Stimulated activated naive CD8-positive, alpha-beta T cell treated with anti-CD3 and anti-CD28 coated beads, Interleukin-15, Interleukin-2, amounts not matched to agents 100 U/mL and 50 U/mL, for 24 hours (primary cell): ENCODE measurements at places on chromosomes 7 and 10.

DNA sequence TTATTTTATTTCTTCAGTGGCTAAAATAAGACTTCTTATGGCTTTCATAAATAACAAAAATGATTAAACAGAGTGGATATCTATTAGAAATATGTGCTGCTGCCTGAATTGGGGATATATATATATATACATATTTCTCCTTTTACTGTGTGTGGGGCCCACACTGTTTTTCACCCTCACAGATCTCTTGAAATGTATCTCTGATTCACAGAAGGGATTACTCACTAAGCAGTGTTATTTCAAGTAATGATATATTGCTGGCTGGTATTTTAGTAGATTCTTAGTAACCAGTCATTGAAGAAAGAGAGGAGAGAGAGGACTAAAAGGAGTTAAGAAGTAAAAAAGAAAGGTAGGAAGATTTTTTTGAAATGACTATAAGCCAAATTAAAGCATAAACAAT lies 308.6 kb upstream of the NRP1 start:
- DNase-seq: no peak

DNA sequence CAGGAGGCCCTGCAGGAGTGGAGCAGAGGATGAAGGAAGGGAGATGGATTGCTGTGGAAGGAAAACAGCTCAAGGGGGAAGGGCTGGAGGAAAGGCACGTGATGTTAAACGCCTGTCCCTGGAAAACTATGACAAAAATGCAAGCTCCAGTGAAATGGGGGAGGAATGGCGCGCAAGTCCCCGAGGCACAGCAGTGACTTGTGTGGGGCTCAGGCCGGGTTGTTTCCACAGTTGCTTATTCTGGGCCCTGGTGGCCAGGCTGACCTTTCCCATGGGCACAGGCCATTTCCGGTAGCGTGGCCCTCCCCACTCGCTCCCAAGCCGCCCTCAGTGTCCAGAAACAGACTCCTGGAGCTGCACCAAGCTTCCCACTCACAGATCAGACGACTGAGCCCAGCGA lies 68.1 kb upstream of the PDGFA start:
- DNase-seq: no peak

DNA sequence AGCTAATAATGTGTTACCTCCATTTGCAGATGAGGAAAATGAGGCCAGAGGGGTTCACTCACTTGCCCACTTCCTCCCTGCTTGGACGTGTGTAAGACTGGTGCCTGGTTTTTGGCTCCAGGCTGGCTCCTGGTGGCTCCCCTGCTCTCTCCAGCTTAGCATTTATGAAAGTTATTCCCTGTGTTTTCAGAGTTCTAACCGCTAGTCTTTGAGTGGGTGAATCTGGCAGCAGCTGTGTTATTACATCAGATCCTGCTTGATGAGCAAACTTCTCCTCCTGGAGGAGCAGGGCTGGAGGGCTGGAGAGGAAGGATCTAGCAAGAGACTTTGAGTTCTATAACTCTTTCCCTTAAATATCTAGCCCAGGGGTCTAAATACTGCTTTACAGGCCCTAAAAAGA lies 80.9 kb upstream of the AGBL3 start:
- DNase-seq: no peak

- no peak for DNase-seq
Measured at GRCh38 chr10:4053940-4054339, 268.9 kb upstream of the KLF6 start.

- no peak for DNase-seq
Measured at GRCh38 chr10:17088118-17088806, 41.3 kb downstream of the CUBN start.

- DNase-seq: no peak
Measured at GRCh38 chr10:11243425-11244222, 226.0 kb downstream of the CELF2 start.

DNA sequence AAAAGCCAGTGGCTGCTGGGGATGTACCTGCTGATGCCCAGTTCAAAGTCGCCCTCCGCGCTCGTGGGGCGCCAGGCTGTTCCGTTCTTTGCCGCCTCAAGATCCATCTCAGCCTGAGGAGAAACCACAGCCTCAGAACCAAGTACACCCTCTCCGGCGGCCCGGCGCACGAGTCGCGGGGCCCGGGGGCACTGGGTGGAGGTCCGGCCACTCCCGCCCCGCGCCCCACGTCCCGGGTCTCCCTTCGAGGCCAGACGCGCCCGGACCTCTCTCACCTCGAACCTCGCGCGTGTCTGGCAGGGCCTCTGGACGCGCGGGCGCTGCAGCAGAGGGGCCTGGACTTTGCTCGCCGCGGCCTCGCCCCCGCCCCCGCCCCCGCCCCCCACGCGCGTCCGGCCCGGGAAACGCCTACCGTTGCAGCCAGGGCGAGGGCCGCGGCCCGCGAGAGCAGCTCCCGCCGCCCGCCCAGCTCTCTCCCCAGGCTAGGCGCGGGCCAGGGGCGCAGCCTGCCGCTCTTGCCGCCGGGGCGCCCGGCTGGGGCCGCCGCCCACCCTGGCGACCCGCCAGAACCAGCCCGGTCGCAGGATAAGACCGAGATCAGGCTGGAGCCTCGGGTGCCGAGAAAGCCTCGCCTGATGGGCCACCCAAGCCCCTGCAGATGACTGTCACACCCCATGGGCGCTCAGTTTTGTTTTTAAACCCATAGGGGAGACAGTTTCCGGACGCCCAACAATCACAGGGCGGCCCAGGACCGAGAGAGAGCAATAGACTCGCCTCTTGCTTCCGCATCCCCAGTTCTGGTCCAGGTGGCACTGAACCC lies at the start of gene ABCB4:
Gene ABCB4, minus strand, starts transcription at position 322 of the 820 bp plus-strand sequence. Its CDS starts 215 bp downstream, at position 107.
- DNase-seq: peak; percentile 10

- DNase-seq: no peak
Measured at GRCh38 chr10:97664282-97664850, 22.7 kb downstream of the AVPI1 start.

- no peak for DNase-seq
Measured at GRCh38 chr7:38394660-38395059, 121.2 kb upstream of the TARP start.

GRCh38 chr10:99235658-99236626 lies at the start of gene HPSE2:
TSS of gene HPSE2 (minus strand) at chr10:99235852.
- no peak for DNase-seq

- no peak for DNase-seq
Measured at GRCh38 chr7:130140551-130141160, 64.5 kb downstream of the TMEM209 start.

- DNase-seq: no peak
Measured at GRCh38 chr7:78057571-78057970, 259.0 kb downstream of the PHTF2 start.

GRCh38 chr7:80197627-80198026 lies 63.0 kb downstream of the GNAI1 start:
- no peak for DNase-seq

DNA sequence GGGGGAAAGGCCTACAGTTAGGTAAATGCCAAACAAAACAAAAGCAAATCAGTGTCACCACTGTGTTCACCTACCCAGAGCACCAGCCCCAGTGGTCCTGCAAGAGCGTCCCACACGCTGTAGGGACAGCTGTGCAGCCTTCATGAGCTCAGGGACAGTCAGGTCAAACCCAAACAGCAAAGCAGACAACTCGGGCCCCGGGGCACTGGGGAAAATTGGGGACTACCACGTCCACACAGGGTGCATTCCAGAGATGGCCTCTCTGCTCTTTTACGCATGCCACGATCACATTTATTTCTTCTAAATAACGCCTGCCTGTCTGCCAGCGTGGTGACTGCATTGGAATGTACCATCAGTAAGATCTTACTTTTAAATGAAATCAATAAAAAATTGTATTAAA lies 21.7 kb downstream of the EBF3 start:
- no peak for DNase-seq

- no peak for DNase-seq
Measured at GRCh38 chr7:37372750-37373149, 75.9 kb downstream of the ELMO1 start.

- DNase-seq: no peak
Measured at GRCh38 chr7:100942045-100942774, 7.1 kb upstream of the MUC3A start.

DNA sequence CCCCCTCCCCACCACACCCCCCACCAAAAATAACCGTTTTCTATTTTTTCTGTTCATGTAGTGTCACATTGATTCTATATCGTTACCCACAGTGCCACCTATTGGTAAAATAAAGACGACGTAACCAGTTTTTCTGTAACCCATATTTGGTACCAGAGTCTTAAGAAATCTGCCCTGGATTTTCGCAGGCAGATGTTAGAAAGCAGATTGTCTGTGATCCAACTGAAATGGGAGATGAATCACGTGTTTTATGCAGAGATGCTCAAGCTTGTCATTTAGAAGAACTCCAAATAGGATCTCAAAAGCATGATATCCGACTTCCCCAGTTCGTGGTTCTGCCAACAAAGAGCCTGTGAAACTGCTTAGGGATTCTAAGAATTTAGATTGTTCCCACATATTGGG lies 261.1 kb upstream of the CSTF2T start:
- DNase-seq: no peak

- no peak for DNase-seq
Measured at GRCh38 chr10:16259726-16260125, 177.1 kb upstream of the PTER start.

GRCh38 chr10:14062528-14063260 lies 268.0 kb downstream of the FRMD4A start:
- DNase-seq: no peak

GRCh38 chr7:151806952-151807775 lies 69.8 kb downstream of the PRKAG2 start:
- DNase-seq: no peak

DNA sequence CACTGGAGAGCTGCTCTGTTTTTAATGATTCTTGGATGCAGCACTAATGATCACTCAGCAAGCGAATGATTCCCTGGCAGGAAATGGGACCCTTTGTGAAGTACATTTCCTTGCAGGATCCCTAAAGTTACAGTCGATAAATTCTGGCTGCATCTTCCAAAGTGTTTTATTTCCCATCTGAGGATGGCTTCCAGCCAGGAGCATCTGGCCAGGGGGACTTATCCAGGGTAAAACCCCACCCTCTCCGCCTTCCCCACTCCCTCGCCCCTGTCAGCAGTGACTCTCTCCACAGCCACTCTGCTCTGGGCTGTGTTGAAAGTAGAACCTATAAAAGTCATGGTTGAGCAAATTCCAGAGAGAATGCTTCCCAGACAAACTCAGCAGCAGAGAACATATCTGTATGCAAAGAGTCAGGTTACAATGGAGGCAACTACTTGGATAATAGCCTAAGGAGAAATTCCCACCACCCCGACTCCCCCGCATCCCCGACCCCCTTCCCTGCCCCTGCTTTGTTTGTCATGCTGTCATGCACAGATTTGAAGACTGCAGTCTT lies 111.0 kb upstream of the ANLN start:
- DNase-seq: no peak

DNA sequence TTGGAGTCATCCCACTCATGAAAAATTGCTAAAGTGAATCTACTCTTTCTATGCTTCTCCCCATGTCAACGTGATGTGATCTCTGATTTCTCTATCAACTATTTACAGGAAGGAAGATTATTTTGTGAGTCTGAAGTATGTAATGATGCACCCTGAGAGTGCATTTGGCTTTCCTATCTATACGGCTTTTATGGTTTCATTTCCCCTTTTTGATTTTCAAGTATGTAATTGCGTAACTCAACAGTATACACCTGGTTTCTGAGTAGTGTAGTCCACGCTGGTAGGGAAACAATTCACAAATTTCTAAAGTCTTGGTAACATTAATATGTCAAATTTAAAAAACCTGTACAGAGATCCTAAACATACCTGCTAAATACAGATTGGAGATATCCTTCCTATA lies 194.7 kb upstream of the SEMA3A start:
- no peak for DNase-seq

- no peak for DNase-seq
Measured at GRCh38 chr7:125423458-125424155, 494.0 kb upstream of the POT1 start.

DNA sequence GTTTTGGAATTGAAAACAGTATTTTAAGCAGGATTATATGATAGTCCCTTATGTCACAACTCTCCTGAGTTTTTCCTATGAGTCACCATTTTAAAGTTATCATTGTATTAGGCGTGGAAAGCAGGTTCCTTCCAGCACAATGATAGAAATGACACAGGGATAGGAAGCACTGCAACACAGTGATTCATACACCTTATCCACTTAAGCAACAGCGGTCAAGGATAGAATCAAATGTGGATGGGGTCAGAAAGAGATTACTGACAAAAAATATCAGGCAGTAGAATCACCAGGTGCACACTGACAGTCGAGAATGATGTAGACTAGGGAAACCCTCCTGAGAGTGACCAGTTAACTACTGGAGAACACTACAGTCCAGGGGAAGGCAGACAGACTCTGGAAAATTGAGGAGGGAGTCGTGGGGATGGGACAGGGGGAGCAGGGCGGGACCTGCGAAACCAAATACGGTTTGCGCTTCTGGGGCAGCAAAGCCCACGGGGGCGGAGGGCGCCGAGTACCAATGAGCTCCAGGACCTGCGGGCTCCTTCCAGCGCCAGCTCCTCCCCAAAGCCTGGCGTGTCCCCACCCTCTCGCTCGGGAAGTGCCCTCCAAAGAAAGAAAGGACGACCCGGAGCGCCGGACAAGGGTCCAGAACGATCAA lies 479 bp downstream of the PNPLA8 start:
- no peak for DNase-seq

DNA sequence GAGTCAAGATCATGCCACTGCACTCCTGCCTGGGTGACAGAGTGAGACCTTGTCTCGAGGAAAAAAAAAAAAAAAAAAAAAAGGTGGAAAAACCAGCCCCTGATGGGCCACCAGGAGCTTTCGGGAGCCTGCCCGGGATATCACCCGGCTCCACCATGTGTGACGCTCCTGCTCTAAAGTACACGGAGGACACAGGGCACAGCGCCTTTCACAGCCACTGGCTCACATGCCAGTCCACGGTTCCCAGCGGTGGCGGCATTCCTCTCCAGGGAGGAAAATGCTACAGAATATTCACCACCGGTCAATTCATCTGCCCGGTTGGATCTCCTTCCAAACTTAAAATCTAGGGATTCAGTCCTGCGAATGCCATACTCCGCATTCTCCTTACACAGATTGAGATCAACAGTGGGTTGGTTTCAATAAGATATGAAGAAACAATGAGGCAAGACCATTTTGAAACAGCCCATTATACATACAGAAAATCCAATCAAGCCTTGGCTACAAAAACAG lies 81.2 kb downstream of the CTBP2 start:
- no peak for DNase-seq

DNA sequence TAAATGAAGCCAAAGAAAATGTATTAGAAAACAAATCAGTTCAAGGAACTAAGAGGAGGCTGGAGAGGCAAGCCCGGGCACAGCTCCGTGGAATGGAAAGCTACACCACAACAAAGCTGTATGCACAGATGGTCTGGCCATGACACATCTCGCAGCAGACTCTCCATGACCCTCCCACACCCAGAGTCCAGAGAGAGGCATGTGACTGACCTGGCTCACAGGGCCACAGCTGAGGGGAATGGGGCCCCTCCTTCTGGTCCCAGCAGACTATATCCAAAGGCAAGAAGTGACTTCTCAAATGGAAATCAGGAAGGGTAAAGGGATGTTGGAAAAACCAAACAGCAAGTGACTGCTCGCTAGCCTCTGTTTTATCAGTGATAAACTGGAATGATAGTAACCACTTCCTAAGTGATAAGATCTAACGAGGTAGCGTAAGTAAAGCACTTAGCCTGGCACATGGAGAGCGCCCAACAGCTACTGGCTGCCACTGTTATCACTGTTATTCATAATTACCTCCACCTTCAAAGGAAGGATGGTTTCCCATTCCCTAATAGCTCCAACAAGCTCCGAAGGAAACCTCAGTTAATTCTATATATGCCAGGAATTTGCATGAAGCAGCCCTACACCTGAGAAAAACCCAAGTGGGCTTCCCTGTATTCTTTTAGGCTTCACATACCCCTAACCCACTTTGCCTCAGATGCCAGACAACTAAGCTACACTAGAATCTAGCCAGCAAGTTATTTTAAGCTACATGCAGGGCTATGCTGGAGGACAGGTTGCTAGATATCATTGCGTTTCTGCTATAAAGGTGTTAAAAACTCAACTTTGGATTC lies 8.4 kb downstream of the OSBPL3 start:
- peak; percentile 20 for DNase-seq
